ENCODE measurements at places on chromosomes 2 and 18. TPM values are rescaled to one million over a fixed set of nuclear protein-coding genes. Genes with fewer than 3 reads are reported as not detected.
A peak's percentile ranks its signal among the peaks of the same experiment; 100 is the strongest.

The ACMSD gene
- total RNA-seq = not detected

DNA sequence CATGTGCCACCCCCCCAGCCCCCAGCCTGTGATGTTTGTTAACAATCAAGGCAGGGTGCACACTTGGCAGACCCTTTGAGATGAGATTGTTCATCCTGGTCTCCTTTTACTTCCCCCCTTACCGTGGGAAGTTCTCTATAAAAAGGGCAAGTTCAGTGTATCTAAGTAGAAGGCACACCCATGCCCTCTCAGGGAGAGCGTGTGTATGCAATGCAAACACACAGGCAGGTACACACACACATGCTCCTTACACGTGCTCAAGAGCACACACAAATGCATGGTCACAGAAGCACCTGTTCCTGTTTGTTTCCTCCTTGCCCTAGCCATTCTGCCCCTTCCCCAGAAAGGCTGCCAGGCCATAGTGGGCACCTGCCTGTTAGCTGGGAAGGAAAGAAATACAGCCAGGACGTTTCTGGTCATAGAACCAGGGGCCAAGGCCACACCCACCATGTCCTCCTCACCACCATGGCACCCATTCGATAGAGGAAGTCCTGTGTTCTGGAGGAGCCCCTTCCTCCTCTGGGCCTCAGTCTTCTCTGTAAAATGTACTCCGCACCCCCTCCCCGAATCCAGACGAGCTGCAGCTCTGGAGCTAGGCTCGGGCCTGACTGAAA, 3.1 kb downstream of the ATOH8 start:
- no peak for DNase-seq
- peak overlapping the region; percentile 87 for H3K4me3 ChIP-seq
- H3K27ac ChIP-seq = peak overlapping the region; percentile 92
- peaks cover 59% of the 10 kb centered on the region for H3K4me1 ChIP-seq
- peaks cover 9% of the 10 kb centered on the region for H3K36me3 ChIP-seq

The ATOH8 gene
- 93.6 TPM for total RNA-seq

The C1QL2 gene
- not detected for total RNA-seq

The LAMA3 gene
- total RNA-seq = 139 TPM

The DTNB gene
- total RNA-seq = 18.1 TPM

- DNase-seq = no peak
- H3K27me3 ChIP-seq = no peaks in the 10 kb centered on the region
- H3K36me3 ChIP-seq = no peaks in the 10 kb centered on the region
- no peak overlapping the region for H3K4me3 ChIP-seq
- H3K27ac ChIP-seq = no peak overlapping the region
Observed at GRCh38 chr2:179824961-179825360, 36.5 kb downstream of the ZNF385B start.

DNA sequence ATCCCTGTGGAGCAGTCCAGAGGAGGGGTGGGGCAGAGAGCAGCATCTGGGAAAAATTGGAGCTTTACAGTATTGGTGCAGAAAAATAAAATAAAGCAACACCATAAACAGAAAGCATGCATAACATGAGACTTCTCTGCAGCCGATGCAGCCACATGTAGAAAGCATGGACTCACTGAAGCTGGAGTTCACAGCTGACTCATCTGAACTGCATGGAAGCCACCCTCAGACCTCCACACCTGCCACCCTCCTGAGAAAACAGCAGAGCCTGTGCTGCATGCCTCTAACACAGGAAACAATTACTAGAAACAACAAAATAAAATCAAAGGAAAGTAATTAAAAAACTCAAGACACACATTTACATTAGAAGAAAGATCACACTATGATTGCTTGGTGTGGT, 169.4 kb upstream of the ALKAL2 start:
- no peaks in the 10 kb centered on the region for H3K36me3 ChIP-seq
- H3K4me3 ChIP-seq = no peak overlapping the region
- H3K4me1 ChIP-seq = no peaks in the 10 kb centered on the region
- no peak overlapping the region for H3K27ac ChIP-seq
- no peak for DNase-seq
- H3K27me3 ChIP-seq = peaks cover 4% of the 10 kb centered on the region

DNA sequence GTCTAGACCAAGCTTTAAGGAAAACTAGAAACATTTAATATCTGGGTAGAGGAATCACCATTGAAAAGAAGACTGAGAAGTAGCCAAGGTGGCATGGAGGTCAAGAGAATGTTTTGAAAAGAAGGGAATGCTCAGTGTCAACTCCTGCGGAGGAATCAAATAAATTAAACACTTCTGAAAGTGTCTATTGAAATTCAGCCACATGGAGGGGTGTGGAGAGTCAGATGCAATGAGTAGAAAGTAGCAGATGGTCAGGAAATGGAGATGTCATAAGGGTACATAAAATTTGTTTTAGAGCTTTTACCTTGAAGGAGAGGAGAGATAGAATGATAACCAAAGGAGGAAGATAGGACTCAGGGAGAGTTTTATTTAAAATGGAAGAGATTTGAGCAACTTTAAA, 35.1 kb downstream of the NLRC4 start:
- no peak for DNase-seq
- no peak overlapping the region for H3K27ac ChIP-seq
- H3K27me3 ChIP-seq = no peaks in the 10 kb centered on the region

GRCh38 chr2:104638859-104639202, 215.1 kb upstream of the POU3F3 start:
- no peaks in the 10 kb centered on the region for H3K36me3 ChIP-seq
- H3K4me3 ChIP-seq = no peak overlapping the region
- H3K27ac ChIP-seq = no peak overlapping the region
- no peak for DNase-seq
- H3K4me1 ChIP-seq = no peaks in the 10 kb centered on the region

The SLC9A4 gene
- total RNA-seq = not detected

DNA sequence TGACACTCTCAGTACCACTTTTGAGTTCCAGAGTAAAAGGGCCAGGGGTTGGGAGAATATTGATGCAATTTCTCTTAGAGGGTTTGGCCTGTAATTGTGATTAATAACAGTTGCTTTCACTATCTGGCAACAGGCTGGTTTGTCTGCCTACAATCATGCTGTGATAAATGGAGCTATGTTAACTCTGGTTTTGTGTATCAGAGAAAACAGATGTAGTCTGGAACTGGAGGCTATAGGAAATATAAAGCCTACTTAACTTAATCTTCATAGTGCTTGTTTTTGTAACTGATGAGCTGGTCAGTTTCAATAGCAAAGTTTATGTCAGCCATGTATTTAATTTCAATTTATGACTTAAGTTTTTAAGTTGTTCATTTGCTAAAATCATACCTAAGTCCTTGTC, 138.0 kb downstream of the AGPS start:
- no peaks in the 10 kb centered on the region for H3K4me1 ChIP-seq
- H3K27me3 ChIP-seq = no peaks in the 10 kb centered on the region
- H3K4me3 ChIP-seq = no peak overlapping the region
- H3K36me3 ChIP-seq = no peaks in the 10 kb centered on the region
- no peak overlapping the region for H3K27ac ChIP-seq

GRCh38 chr18:47628893-47629292, 301.6 kb downstream of the SMAD2 start:
- no peak for DNase-seq
- peaks cover 3% of the 10 kb centered on the region for H3K4me1 ChIP-seq
- no peaks in the 10 kb centered on the region for H3K27me3 ChIP-seq
- H3K4me3 ChIP-seq = no peak overlapping the region

DNA sequence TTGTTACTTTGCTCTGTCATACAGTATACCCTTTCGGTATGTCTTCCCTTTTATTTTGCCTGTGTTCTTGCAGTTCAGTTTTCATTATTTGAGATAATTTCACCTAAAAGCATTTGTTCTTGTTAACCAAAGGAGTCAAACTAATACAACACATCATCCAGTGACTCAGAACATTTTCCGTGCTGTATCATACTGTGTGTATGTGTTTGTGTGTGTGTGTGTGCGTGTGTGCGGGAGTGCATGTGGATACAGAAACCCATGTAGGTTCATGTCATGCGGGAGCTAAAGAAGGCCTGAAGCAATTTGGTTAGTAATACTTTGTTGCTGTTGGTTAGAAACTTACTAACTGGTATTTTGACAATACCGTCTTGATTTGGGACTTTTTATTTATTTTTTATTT, 60.0 kb downstream of the CEP192 start:
- no peak for DNase-seq
- no peaks in the 10 kb centered on the region for H3K27me3 ChIP-seq
- no peak overlapping the region for H3K27ac ChIP-seq

The ADAM23 gene
- total RNA-seq = 2.5 TPM

- no peak for DNase-seq
- no peak overlapping the region for H3K27ac ChIP-seq
- H3K4me1 ChIP-seq = no peaks in the 10 kb centered on the region
- H3K4me3 ChIP-seq = no peak overlapping the region
Observed at GRCh38 chr2:168427451-168427850, 28.6 kb upstream of the CERS6 start.

- H3K27me3 ChIP-seq = no peaks in the 10 kb centered on the region
- H3K4me1 ChIP-seq = no peaks in the 10 kb centered on the region
- no peak overlapping the region for H3K27ac ChIP-seq
- no peak overlapping the region for H3K4me3 ChIP-seq
- DNase-seq = no peak
Observed at GRCh38 chr18:52541056-52541455, 201.1 kb downstream of the DCC start.

The LRP2 gene
- 36.6 TPM for total RNA-seq

- no peaks in the 10 kb centered on the region for H3K4me1 ChIP-seq
- H3K36me3 ChIP-seq = no peaks in the 10 kb centered on the region
- H3K27ac ChIP-seq = no peak overlapping the region
Observed at GRCh38 chr2:137467246-137467862, 496.9 kb upstream of the HNMT start.

DNA sequence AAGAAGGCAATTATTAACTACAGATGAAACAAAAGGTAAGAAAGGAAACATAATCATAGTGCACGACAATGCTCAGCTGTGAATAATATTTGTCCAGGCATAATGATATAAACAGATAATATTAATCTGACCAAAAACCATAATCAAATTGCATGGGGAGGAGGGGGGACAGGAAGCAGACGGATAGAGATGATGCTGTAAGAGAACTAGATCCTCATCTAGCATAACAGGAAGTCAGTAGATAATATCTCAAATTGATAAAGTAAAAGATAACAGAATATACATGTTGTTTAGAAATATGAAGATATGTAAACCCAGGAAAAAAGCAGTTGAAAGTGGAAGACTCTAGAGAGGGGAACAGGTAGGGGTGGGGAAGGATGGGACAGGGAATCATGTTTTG, 84.9 kb upstream of the TGFA start:
- no peak overlapping the region for H3K27ac ChIP-seq
- H3K27me3 ChIP-seq = peaks cover 8% of the 10 kb centered on the region
- H3K4me1 ChIP-seq = no peaks in the 10 kb centered on the region
- DNase-seq = no peak

The C1GALT1C1L gene
- total RNA-seq = 0.35 TPM

DNA sequence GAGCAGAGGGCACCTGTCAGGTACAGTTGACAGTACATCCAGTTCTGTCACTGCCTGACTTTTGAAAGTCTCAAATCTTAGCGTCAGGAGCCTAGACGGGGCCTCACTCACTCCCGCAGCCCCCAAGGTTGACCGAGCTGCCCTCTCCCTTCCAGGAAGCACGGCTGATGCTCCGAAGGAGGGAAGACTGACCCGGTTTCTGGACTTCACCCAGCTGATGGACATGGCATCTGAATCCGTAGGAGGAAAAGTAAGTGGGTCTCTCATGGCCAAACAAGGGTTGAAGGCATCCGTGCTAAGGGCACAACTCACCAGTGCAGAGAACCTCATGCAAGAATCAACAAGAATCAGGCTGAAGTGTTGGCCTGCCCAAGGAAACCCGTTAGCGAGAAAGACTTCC, 12.9 kb downstream of the ALLC start:
- no peak overlapping the region for H3K27ac ChIP-seq
- no peak overlapping the region for H3K4me3 ChIP-seq
- no peaks in the 10 kb centered on the region for H3K36me3 ChIP-seq
- no peaks in the 10 kb centered on the region for H3K27me3 ChIP-seq

- no peak for DNase-seq
- H3K4me3 ChIP-seq = no peak overlapping the region
- H3K27me3 ChIP-seq = no peaks in the 10 kb centered on the region
- H3K4me1 ChIP-seq = peaks cover 9% of the 10 kb centered on the region
- no peaks in the 10 kb centered on the region for H3K36me3 ChIP-seq
- no peak overlapping the region for H3K27ac ChIP-seq
Observed at GRCh38 chr2:111523009-111523408, 361.0 kb downstream of the ANAPC1 start.

Measured in upper lobe of right lung (tissue), 1 donor.